Airway epithelial cell (primary cell): ENCODE measurements at places on chromosomes 16 and 17. TPM values are rescaled to one million over a fixed set of nuclear protein-coding genes. Genes with fewer than 3 reads are reported as not detected.

C17orf78 gene
- not detected in 2 replicates for total RNA-seq

SCNN1G gene
- total RNA-seq, result 1.8 and 1.9 TPM in 2 replicates

FOXL1 gene
- total RNA-seq, result 2.9 and 4.3 TPM in 2 replicates

SULT1A3 gene
- 0.98 and 7.1 TPM in 2 replicates for total RNA-seq

TP53TG3C gene
- not detected in 2 replicates for total RNA-seq

STAC2 gene
- not detected in 2 replicates for total RNA-seq

PRSS27 gene
- 4.4 and 5.3 TPM in 2 replicates for total RNA-seq

CPHXL2 gene
- total RNA-seq, result not detected in 2 replicates

TUBD1 gene
- total RNA-seq, result 9.8 and 10.2 TPM in 2 replicates

CDC6 gene
- 29.6 and 30.2 TPM in 2 replicates for total RNA-seq

WNK4 gene
- 0.09 TPM in 1 of 2 replicates, not detected in the other for total RNA-seq

MYH11 gene
- total RNA-seq, result not detected in 2 replicates

XAF1 gene
- total RNA-seq, result 0.21 TPM in 1 of 2 replicates, not detected in the other

ITGAL gene
- not detected in 2 replicates for total RNA-seq

SLC5A2 gene
- total RNA-seq, result 0.14 TPM in 1 of 2 replicates, not detected in the other

CCL1 gene
- total RNA-seq, result not detected in 2 replicates

TMEM238L gene
- total RNA-seq, result not detected in 2 replicates
